ENCODE measurements at places on chromosomes 4 and X.

GRCh38 chr4:87425711-87426110 lies 3.3 kb downstream of the NUDT9 start:
- DNase-seq = no peak

- no peak for DNase-seq
Observed at GRCh38 chr4:147530723-147531122, 49.8 kb downstream of the EDNRA start.

DNA sequence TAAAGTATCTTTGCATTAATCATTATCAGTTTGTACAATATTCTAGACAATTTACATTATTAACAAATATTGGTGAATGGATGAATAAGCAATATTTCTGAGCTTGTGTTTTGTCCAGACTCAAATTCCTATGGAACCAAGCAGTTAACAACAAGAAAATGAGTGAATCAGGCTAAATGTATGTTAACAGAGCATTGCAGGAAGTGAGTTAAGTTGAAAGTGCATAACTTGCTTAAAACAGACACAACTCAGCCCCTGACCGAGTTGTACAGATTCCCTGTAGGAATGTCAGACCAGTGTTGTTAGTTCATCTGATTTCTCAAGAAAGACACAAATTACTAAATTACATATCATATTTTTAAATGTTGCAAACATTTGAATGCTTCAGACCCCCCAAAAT lies 23.7 kb upstream of the CSN1S1 start:
- DNase-seq = no peak

DNA sequence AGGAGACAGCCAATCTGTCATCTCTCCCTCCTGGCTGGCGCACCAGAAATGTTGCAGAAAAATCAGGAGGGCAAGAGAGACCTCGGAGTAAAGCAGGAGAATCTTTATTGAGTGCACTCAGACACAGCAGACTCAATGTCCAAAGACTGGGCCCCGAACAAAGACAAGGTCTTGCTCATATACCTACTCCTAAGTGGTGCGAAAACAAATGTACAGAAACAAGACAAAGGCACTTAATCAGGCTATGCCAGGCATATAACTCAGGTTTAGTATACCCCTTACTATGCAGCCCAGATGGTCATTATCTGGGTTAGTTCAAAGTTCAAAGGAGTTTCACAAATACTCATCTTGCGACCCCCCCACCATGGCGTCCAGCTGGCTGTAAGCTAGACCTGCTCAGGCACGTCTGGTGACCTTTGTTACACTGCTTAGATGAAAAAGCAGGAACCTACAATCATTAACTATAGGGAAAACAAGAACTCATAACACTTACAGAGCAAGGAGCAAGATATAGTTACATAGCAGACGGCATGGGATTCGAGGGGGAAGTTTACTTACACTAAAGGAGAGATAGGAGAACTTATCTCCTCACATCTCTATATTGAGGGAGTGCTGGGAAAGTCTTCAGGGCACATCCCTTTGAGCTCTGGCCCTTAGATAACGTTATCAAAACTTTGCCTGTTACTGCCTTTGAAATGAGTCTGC lies 27.5 kb downstream of the SULT1E1 start:
- no peak for DNase-seq

DNA sequence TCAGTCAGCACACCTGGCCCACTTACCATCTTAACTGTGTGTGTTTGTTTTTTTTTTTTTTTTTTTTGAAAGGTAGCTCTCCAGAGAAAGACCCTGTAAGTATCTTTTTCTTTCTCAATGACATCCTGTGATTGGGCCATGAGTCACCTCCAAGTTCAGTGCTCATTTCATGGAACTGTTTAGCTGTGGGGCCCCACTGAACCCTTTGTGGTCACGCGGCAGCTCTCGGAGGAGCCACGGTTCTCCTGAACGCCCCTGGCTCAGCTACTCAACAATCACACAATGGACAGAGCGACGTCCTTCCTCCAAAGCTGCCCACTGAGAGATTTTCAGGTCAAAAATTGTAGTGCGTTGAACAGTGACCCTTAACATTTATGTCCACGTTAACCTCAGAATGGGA lies 14.2 kb upstream of the IL3RA start:
- DNase-seq = no peak

GRCh38 chrX:153338836-153339235 lies 4.9 kb downstream of the ZNF275 start:
- no peak for DNase-seq

DNA sequence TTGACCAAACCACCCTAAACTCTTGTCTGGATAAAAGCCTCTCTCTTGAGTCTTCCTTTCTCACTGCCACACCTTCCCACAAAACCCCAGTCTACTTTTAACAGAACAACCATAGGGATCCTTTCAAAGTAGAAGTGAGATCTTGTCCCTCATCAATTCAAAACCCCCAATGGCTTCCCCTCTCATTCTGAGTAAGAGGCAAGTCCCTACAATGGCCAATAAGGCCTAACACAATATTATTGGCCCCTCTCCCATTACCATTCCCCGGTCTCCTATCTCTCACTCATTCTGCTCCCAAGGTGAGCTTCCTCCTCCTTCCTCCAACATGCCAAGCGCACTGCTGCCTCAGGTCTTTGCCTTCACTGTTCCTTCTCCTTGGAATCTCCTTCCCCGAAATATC lies 57.1 kb downstream of the REELD1 start:
- no peak for DNase-seq

DNA sequence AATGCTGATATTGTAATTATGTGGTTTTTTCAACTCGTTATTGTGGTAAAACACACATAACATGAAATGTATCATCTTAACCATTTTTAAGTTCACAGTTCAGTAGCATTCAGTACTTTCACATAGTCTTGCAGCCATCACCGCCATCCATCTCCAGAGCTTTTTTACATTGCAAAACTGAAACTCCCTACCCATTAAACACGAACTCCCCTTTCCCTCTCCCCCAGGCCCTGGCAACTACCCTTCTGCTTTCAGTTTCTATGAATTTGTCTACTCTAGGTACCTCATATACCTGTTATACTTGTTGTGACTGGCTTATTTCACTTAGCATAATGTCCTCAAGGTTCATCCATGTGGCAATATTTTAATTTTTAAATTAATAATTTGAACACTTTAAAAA lies 380.6 kb downstream of the MAPK10 start:
- no peak for DNase-seq

GRCh38 chr4:74631988-74632387 lies 162.3 kb downstream of the BTC start:
- DNase-seq = no peak

DNA sequence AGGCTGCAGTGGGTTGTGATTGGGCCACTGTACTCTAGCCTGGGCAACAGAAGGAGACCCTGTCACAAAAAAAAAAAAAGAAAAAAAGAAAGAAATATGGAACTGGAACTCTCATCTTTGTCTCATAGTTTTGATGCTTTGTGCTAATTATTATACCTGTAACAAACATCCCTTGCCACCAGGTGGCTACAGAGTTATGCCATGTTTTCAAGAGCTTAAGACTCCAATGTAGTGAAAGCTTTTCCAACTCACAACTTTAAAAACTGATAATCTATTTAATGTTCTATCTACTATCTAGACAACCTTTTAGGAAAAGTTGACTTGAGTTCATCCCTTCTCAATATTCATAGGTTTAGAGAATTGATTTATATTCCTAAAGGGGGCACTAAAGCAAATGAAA lies 42.4 kb downstream of the HTR2C start:
- no peak for DNase-seq

DNA sequence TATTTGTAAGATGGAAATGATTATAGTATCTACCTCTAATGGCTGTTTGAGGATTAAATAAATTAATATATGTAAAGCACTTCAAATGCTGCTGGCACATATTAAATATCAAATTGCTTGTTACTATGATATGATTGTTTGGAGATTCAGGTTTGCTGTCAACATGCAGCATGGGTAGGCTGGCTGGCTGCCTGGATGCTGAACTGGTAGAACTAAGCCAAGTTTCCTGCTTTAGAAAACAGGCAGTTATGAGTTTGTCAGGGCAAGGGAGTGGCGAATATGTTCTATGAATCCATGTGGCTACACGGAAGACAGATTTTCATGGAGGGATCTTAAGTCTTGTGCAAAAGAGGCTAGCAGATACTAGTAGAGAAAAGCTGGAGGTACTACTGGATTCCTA lies 239.6 kb downstream of the GBA3 start:
- no peak for DNase-seq

GRCh38 chr4:128700659-128701350 lies 108.7 kb upstream of the JADE1 start:
- DNase-seq = no peak

DNA sequence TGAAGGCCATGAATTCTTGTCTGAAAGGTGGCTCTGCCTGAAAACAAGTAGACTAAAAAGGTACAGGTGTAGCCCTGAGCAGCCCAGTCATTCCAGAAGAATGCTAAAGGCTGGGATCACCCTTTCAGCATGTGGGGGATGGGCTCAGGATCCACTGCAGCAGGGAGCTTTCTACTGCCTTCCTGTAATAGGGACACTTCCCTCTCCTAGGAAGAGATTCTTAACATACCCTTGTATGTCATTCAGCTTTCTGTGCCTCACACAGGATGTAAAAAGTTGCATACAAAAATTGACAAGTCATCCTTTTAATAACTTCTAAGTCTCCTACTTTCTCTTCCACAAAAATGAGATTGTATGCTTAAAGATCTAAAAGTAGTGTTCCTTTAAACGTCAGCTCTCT lies 123.3 kb downstream of the ZNF518B start:
- no peak for DNase-seq

DNA sequence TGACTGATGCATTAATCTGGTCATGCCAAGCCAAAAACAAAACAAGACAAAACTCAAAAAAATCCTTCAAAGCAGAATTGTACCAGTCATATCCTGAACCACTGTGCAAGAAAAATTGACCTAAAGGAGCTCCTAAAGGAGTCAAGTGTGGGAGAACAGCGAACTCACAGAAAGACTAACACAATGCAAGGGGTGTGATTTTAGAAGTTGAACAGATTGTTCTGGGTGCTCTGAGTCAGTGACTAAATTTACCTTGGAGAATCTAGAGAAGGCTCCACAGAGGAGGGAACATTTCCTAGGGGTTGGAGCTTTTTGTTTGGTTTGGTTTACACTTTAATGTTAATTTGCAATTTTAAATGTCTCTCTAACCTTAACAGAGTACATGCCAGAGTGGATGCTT lies 48.9 kb upstream of the PHF8 start:
- DNase-seq = no peak

DNA sequence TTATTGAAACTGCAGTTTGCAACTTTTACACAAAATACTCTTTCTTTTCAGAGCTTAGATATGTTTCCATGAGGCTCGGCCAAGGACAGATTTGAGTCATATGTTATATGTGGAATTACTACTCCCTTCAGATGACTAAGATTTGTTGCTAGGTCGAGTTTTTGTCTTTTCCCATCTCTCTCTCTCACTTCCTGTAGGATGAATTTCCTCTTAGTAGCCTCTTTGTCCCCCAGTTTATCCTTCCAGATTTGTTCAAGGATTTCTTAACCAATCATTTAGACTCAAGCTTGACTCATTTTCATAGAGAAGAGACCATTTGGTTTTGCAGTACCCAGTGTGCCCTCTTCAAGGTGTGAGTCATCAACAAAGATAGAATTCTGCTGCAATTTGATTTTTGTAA lies 209.2 kb downstream of the GLUD2 start:
- DNase-seq = no peak

- DNase-seq = no peak
Observed at GRCh38 chrX:9434051-9434550, 30.8 kb upstream of the TBL1X start.
